ENCODE measurements at places on chromosomes 12 and 14.

- DNase-seq, result no peak
These were observed 766.7 kb upstream of the TBX3 start for GRCh38 chr12:115450710-115451109.

GRCh38 chr14:61484031-61484430 lies 162.7 kb downstream of the PRKCH start:
- no peak for DNase-seq

DNA sequence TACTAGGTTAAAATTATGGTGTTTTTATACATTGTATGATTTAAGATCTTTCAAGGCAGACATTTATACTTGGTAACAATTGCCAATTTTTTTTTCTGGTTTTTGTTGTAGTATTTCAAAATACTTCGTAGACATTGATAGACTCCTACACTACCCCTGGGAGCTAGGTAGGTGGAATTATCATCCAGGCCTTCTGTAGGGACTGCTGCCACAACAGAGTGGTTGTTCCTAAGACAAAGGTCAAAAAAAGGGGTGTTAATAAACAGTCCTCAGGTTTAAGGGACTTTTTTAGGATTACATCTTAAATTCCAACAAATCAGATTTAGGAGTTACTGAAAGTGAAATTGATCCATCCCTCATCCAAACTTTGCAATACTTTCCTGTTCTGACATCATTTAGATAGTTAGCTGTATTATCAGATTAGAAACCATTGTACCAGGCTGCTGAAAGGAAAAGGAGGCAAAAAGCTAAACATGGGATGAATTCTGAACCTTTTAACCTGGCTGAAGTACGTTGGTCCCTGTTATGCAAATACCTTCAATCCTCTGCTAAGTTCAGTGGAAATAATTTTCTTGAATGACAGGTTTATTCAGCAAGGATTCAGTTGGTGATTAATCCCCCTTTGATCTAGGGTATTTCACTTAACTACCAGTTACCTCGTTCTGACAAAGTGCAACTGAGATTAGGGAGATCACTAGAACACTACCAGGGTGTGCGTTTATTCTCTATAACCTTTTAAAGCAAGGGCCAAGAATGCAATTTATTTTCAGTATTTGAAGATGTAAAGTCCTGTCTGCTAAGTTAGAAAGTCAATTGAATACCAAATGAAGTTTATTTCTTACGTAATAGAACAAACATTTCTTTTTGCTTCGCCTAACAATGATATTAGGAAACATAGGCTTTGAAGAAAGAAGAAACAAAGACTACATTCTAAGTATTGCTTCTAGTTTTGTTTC lies 23.2 kb downstream of the AP5M1 start:
- no peak for DNase-seq

DNA sequence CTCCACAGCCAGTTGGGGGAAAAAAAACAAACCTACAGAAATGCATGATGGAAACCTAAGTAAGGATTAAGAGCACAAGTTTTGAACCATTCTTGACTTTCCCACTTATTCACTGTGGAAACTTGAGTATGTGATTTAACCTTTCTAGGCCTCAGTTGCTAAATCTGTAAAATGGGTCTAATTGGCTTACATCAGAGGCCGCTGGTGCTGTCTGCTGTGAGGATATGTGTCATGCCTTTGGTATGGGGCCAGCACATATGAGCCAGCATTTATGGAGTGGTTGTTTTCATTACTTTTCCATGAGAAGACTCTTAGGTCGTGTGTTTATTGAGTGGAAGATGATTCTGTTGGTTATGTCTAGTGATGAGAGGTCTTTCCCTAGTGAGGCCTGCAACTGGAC lies 102.4 kb downstream of the ESR2 start:
- no peak for DNase-seq

DNA sequence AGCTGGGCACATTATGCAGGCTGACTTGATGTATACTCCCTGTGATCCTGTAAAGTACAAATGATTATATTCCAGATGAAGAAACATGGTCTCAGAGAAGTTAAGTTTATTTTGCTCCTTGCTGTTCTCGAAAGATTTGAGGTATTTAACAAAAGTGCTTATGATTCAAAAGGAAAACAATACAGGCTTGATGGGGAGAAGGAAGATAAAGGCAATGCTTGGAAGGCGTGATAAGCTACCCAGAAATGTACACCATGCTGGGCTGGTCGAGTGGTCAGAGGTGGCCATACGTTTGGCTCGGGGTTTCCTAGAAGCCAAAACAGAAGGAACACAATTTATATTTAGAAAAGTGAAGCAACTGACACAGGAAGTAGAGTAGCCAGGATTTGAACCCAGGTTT lies 201.0 kb downstream of the KTN1 start:
- no peak for DNase-seq

DNA sequence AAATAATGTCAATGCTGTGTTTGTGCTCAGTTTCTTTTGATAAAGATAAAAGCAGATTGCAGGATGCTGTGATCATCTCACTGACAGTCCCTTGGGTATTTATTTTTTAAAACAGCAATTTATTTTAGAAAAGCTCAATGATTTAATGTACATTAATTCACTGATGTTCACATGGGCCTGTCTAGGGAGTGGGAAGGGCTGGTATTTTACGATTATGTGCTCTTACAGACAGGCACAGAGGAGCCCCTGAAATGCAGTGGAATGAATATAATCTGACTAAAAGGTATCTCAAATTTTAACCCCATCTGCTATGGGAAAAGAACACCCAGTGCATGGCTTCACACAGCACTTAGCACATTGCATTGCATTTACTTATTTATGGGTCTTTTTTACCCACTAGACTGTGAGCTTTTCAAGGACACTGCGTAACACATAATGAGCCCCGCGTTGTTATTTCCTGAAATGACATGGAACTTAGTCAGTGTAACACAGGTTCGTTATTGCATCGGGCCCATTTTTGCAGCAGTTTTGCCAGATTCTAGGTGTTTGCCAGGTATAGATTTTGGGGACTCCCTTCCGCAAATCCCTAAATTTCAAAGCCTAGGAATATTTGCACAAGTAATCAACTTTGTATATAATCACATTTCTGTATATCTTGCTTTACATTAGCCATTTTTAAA lies 425.3 kb upstream of the FBXO33 start:
- no peak for DNase-seq

GRCh38 chr12:128817111-128818015 lies 6.4 kb downstream of the SLC15A4 start:
- DNase-seq, result no peak

- DNase-seq, result no peak
These were observed 13.5 kb downstream of the KRT85 start for GRCh38 chr12:52353766-52354165.

DNA sequence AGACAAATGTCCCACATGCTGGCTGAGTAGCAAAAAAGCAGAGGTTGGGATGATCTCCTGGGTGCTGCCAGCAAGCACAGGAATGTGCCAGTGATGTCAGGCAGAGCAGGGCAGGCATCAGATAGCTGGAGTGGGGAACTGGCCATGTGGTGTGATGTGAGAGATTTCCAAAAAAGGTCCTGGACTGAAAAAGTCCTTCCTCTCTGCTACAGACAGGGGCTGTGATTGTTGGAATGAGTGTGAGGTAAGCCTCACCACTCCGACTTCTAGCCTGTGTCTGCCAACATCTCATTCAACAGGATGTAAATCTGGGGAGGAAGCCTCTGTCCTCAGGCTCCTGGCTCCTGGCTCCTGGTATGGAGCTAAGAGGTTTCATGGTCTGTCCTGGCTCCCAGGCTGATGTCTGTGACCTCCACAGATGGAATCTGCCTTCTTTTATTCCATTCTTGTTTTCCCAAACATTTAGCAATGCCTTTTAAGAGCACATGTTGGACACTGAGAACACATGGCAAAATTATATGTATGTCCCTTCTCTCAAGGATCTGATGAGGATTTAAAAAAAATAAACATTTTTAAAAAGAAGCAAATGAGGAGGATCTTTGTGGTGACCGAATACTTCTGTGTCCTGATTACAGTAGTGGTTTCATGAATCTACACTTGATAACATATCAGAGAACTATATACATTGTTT lies 50.1 kb upstream of the STK38L start:
- no peak for DNase-seq

DNA sequence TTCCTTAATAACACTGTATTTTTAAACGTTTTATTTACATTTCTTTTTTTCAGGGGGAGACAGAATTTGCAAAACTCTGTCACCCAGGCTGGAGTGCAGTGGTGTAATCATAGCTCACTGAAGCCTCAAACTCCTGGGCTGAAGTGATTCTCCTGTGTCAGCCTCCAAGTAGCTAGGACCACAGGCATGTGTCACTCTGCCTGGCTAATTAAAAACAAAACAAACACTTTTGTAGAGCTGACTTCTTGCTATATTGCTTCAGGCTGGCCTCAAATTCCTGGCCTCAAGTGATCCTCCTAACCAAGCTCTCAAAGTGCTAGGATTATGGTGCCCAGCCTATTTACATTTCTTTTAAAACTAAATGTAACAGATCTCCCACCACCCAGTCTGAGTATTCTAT lies 12.7 kb downstream of the CPSF6 start:
- no peak for DNase-seq

- DNase-seq, result no peak
These were observed 2.6 kb downstream of the ITGA7 start for GRCh38 chr12:55704824-55705718.

DNA sequence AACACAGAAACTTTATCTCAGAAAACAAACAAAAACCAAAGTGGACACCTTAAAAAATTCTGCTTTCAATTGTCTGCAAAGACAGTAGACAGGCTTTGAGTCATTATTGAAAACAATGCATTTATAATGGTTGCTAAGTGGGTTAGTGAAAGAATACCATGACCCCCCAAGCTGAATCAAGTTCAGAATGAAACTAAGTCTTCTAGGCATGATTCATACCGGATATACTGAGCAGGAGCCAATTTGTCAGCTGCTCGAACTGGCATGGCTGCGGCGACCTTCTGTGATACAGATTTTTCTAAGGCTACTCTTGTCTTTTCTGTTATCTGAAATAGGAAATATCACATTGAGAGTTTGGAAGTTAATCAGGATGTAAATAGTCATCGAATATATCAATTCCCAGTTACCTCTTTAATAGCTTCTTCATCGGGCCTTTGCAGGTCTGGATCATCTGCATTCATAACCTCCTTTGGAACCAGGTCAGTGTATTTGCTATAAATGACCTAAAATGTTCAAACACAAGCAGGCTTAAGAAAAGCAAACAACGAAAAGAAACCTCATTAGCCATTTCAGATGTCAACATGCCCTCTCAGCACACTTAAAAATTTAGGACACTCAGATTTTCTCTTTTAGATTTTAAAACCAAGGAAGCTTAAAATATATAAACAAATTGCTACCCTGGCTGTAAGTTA lies 22.3 kb downstream of the SNW1 start:
- DNase-seq, result no peak

GRCh38 chr14:28120391-28120790 lies 646.2 kb upstream of the FOXG1 start:
- no peak for DNase-seq

DNA sequence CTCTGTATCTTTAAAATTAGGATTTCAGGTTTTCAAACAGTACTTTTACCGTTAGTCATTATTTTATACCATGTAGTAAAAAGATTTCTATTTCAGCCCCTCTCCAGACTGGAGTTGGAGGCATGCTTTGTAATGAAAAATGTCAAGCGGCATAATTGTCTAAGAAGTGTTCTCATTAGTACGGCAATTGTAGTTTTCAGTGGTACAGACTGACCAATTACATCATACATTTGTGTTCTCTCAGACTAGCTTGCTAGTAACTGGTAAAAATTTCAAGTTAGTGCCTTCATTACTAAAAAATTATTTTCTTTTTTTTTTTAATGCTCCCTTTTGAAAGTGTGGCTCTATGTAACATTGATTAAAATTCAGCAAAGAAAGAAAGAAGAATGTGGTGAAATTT lies 4.5 kb downstream of the USP30 start:
- DNase-seq, result no peak

- DNase-seq, result no peak
These were observed 120.0 kb upstream of the PRMT8 start for GRCh38 chr12:3371018-3371417.

- no peak for DNase-seq
These were observed 682 bp downstream of the CREBL2 start for GRCh38 chr12:12612358-12612757.

DNA sequence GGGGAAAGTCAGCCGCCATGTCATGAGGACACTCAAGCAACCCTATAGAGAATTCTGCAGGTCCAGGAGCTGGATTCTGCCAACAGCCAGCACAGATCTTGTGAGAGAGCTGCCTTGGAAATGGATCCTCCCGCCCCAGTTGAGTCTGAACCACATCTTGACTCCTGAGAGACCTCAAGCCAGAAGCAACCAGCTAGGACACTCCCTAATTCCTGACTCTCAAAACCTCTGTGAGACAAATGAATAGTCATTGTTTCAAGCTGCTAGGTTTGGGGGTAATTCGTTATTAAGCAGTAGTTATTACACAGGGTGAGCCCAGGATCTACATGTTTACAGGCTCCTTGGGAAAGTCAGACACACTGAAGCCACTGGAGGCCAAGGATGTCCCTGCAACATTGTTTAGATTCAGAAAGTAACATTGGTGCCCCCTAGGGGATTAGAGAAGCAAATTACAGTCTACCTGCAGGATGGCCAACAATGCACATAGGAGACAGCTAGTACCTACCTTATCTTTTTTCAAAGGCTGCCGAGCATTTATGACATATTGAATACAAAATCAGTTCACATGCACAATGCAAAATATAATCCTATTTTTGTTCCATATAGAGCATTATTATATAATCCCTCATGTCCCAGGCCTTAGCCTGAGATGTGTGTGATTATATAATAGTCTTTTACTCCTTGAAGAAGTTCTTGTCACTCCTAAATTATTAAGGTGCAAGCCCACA lies 57.9 kb upstream of the FICD start:
- DNase-seq, result no peak

DNA sequence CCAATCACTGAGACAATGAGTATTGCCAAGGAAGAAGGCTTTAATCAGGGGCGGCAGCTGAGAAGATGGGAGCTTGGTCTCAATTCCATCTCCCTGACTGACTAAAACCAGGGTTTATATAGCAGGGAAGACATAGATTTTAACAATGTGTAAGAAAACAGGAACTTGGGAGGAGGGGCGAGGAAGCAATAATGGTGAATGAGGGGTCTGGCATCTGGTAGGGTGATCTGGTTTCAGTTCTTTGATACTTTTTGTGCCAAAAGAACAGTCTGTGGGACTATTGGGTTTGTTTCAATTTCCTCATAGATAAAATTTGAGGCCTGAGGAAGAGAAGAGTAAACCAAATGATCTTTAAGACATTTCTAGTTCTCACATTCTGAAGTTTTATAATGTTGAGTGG lies 49.2 kb downstream of the FUT8 start:
- DNase-seq, result no peak

- no peak for DNase-seq
These were observed 20.0 kb upstream of the STAC3 start for GRCh38 chr12:57270966-57271470.

GRCh38 chr14:30834353-30834752 lies 40.0 kb upstream of the COCH start:
- DNase-seq, result no peak

GRCh38 chr12:47078733-47079467 lies 521 bp upstream of the PCED1B start:
- DNase-seq, result no peak

Data from left renal cortex interstitium (tissue), 4 donors.